ENCODE measurements at places on chromosomes 7 and 10.

DNA sequence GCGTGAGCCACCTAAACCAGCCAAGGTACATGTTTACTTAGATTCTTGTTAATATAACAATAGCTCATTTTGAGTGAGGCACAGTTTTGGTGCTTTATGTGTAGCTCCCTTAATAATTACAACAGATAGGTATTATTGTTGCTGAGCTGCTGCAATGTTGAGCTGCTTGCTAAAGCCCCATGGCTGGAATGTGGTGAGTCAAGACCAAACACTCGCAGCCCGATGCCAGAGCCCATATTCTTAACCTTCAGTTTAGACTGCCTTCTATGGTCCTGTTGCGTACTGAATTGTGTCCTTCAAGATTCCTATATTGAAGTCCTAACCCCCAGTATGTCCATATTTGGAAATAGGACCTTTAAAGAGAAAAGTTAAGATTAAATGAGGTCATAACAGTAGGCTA lies 407.1 kb downstream of the NEBL start:
- no peak for DNase-seq

DNA sequence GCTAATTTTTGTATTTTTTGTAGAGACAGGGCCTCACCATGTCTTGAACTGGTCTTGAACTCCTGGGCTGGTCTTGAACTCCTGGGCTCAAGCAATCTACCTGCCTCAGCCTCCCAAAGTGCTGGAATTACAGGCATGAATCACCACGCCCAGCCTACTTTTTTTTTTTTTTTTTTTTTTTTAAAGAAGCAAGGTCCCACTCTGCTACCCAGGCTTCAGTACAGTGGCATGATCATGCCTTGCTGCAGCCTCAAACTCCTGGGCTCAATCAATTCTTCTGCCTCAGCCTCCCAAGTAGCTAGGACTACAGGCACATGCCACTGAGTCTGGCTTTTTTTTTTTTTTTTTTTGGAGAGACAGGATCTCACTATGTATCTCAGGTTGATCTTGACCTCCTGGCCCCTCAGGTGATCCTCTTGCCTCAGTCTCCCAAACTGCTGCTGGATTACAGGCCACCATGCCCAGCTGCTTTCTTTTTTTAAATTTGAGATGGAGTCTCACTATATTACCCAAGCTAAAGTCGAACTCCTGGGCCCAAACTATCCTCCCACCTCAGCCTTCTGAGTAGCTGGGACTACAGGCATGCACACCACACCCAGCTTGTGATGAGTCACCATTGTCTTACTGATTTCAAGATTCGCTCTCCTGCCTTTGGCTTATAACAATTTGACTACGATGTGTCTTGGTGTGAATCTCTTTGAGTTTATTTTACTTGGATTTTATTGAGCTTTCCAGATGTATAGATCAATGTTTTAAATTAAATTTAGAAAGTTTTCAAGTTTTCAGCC lies 9.0 kb downstream of the RPEL1 start:
- DNase-seq: no peak

DNA sequence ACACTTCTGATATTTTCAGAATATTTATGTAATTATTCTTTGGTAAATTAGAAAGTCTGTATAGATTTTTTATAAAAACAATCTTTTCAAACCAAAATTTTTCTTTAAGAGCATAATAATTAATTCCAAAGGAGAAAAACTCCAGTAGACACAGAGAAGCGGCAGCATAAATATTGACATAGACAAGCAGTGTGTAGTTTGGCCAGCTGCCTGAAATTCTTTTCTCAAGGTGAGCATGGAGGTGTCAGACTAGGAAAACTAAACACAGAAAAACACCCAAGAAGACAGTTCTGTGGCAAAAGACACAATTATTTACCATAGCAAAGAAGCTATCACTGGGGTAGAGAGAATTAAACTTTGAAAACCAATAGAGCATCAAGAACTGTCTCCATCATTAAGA lies 82.4 kb downstream of the KLF6 start:
- DNase-seq: no peak

GRCh38 chr10:97791824-97792721 lies 20.3 kb upstream of the SFRP5 start:
- peak; percentile 66 for DNase-seq

DNA sequence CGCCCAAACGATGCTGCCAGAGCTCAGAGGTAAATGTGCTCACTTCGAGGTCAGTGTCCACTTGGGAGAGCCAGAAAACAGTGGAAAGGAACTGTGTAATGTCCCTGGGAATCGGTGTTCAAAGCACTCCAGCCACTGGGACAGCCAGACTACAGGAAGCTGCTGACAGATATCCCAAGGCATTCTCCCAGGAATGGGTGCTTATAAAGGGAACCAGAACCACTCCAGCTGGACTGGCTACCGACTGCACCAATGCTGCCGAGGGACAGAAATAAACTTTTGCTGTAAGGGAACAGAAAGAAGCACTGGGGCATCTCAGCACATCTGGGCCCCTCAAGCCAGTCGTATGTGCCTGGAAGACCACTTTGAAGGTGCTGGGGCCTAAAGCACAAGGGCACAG lies 76.7 kb downstream of the ATXN7L1 start:
- no peak for DNase-seq
